ENCODE measurements at places on chromosomes 11 and 22.

DNA sequence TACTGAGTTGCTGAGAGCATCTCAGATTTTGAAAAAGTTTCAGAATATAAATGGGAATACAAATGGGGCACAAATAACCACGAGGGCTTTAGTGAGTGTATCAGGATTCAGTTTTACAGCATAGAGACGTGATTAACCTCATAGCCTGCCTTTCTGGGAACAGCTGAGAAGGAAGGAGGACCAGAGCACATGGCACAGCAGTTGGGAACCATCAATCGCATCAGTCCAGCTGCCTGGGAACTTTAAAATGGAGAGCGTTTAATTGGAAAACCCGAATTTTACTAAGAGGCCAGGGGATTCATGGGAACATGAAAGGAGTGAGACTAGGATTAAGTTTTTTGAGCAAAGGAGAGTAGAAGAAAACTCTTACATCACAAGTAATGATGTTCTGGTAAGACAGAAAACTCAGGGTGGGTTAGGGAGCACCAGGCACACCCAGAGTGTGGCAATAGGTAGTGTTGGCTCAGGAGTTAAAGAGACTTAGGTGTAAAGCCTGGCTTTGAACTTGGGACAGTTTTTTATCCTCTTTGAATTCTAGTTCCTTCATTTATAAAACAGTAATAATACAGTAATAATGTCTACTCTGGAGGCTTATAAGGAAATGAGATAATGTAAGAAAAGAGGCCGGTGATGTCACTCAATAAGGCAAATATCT is 40.2 kb downstream of the FZD4 start:
- no peak for DNase-seq

- DNase-seq, result peak; percentile 65
Measured at GRCh38 chr11:71115770-71116692, 136.3 kb downstream of the SHANK2 start.

- DNase-seq, result peak; percentile 8
Measured at GRCh38 chr11:102240502-102240901, 76.8 kb upstream of the BIRC3 start.

DNA sequence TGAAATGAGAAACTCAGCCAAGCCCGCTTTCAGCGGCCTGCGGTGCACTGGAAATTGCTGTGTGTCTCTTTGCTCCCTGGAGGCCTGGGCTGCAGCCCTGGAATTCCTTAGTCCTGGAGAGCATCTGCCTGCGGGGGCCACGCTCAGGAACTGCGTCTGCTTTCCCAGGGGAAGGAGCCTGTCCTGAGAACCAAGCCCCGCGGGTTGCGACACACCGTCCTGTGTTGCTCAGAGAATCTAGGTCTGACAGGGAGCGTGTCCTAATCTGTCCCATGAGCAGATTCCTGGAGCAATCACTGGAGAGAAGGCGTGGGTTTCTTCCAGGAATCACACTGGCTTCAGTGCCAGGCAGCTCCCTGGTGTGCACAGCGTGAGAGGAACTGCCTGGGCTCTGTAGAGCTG is 708.1 kb downstream of the BRD1 start:
- DNase-seq, result no peak

- DNase-seq, result no peak
Measured at GRCh38 chr11:17813391-17814059, 78.9 kb downstream of the KCNC1 start.

- DNase-seq, result no peak
Measured at GRCh38 chr11:63765688-63766241, 2.8 kb downstream of the ZFTA start.

- DNase-seq, result no peak
Measured at GRCh38 chr22:29089507-29089906, 16.7 kb downstream of the KREMEN1 start.

GRCh38 chr11:46338988-46339666 is 8.1 kb upstream of the DGKZ start:
- no peak for DNase-seq

- no peak for DNase-seq
Measured at GRCh38 chr11:82176365-82176764, 557.3 kb downstream of the FAM181B start.

- DNase-seq, result peak; percentile 11
Measured at GRCh38 chr11:123111465-123111864, 49.5 kb upstream of the HSPA8 start.

DNA sequence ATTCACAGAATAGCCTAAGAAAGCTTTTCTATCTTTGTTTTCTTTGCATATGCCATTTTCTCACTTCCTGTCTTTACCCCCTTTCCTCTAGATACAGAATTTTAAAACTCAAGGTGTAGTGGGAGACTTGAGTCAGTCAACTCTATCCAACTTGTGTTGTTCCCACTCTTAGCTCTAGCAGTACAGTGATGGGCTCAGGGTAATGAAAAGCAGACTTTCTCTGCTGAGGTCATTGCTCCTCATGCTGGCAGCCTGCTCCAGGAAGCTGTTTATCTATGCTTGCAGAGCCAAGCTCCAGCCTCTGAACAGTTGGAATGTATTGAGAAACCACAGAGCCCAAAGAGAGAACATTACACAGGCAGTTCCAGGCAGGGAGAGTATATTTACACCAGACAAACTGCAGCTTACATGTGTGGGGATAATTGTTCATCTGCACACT is 68.1 kb downstream of the CSTPP1 start:
- peak; percentile 88 for DNase-seq

GRCh38 chr11:2302306-2302895 is 588 bp downstream of the TSPAN32 start:
- peak; percentile 51 for DNase-seq

GRCh38 chr11:103488031-103488461 is 378.8 kb downstream of the DYNC2H1 start:
- DNase-seq, result no peak

- DNase-seq, result no peak
Measured at GRCh38 chr11:1041936-1042608, 5.6 kb upstream of the MUC6 start.

DNA sequence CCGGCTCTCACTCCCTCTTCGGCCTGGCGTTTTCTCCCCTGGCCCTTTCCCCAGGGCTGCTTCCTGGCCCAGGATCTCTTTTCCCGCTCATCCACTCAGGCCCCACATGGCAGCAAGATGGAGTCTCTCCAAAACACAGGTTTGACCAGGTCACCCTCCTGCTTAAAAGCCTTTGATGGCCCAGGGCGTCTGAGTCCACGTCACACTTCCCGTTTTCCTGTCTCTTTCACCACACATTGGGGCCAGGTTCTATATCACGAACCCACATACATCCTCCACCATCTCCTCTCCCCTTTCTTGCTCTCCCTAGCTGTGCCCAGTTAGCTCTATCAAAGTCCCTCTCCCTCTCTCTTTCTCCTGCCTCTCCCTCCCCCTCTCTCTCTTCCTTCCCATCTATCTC is 7.8 kb upstream of the LRRC32 start:
- DNase-seq, result peak; percentile 60

DNA sequence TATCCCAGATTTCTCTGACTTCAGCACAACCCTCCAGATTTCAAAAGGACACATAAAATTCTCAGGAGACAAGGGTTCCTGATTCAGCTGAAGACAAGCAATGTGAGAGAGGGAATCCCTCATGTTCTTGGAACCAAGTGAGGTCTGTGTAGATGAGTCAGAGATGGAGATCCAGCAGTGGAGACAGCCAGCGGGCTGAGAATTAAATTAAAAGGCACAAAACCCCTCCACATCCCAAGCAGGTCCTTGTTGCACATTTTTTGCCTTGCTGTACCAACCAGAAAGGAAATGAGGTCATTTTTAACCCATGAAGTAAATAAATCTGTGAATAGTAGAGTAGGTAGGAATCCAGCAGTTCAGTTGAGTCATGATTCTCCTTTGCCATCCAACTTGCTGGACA is 9.7 kb downstream of the MTNR1B start:
- no peak for DNase-seq

DNA sequence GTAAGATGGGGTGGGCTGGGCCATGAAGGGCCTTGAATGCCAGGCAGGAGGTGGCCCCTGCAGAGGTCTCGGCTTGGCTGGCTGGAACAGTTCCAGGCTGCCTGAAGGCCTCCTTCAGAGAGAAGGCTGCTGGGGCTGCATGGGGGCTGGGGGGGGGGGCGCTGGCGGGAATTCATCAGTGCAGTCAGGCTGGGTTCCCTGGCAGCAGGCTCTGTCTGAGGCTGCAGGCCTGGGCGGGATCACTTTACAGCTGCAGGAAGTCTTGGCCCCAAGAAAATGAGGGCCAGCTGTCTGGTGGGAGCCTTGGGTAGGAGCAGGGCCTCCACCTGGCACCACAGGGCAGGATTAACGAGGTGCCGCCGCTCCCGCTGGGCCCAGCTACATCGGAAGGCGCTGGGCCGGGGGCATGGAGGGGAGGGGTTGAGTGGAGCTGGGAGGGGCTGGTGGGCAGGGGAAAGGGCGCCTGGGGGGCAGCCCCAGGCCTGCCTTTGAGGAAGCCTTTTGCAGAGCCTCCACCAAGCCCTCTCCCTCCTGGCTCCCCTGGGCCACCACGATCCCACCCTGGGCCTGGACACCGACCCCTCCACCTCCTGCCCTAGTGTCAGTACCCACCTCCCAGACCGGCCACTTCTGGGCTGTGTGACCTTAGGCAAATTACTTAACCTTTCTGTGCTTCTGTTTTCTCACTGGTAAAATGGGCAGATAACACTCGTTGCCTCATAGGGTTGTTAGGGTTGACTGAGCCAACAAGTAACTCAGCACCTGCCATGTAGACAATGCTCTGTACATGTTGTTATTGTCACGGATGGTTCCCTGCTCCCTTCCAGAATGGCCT is 31.0 kb upstream of the HMOX1 start:
- peak; percentile 49 for DNase-seq

- DNase-seq, result no peak
Measured at GRCh38 chr22:32684822-32685187, 116.7 kb upstream of the TIMP3 start.

DNA sequence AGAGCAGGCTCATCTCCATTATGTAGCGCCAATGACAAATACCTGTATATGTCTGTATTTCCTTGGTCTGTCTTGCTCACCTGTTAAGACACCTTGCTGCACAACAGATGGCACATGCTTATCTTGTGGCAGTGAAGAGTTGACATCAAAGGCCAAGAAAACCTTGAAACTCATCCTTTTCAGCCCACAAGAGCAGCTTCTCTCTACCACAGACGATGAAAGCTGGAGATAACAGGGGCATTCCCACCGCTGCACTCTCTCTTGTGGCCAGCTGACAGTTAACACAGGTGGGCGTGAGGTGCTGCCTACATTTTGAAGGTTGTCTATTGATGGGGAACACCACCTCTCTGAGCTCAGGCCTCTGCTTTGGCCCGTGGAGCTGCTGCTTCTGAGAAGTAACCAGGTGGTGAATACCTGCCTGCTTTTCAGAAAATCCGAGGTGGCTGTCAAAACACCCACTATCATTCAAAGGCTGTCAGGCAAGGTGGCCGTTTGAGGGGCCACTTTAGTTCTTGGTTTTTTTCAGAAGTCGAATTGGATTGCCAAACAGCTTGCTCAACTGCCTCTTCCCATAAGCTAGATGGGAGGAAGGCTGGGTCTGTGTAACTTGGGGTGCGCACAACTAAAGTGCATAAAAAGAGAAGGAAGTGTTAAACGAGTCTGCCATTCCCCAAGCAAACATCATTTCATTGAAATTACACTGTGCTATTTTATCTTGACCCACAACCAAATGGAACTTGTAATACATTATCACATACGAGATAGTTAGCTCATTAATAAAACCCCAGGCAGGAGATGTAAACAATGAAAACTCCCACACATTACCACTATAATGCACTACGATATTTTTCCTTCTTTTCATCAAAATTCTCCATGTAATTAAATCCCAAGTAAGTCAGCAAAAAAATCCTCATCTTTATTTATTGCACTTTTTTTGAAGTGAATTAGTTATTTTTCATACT is 87.1 kb upstream of the RAG2 start:
- no peak for DNase-seq

GRCh38 chr22:46147061-46147460 is 3.3 kb upstream of the PPARA start:
- DNase-seq, result no peak

- DNase-seq, result no peak
Measured at GRCh38 chr11:76604626-76605241, 65.8 kb downstream of the LRRC32 start.

- no peak for DNase-seq
Measured at GRCh38 chr11:113468726-113469345, 6.4 kb downstream of the DRD2 start.

DNA sequence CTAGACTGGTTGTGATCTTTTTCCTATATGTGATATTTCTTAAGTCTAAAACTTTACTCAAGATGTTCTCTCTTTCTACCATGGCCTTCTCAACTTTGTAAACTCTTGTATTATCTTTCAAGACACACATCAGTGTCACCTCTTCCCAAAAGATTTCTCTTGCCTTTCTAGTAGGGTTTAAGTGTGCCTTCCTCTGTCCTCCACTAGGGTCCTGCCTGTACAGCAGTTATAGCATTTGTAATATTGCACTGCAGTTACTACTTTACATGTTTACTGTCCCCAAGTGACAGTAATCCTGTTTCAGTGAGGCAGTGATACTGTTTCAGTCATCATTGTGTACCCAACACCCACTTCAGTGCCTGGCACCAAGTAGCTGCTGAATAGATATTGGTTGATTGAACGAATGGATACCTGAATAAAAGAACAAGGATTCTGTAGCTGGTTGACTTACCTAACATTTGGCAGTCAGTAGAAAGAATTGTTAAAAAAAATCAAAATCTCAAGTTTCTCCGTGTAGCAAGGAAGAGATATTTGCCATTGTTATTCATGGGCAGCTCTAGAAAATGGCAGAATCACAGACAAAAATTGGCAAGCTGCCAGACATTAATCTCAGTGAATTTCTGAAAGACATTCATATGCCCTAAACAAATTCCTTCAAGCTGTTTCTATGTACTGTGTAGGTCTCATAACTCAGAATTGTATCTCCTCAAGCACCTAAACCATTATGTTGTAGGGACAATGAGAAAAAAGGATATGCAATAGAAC is 79.4 kb downstream of the RBMXL2 start:
- no peak for DNase-seq

DNA sequence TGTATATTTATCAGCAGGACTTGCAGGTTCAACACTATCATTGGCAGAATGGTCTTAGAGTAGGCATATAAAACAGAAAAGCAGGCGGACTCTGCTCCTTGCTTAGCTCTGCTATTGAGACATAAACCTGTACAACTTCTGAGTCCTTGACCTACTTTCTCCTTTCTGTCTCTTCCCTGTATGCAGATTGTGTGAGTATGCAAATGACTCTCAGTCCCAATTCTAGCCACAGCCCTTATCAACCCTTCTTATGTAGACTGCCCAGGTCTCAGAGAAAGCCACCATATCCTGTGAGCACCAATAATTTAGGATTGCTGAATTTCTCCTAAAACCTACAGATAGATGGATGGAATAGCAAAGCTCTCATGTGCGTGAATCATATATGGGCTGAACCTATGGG is 367.6 kb upstream of the DDI1 start:
- no peak for DNase-seq
